Renal cortical epithelial cell (primary cell): ENCODE measurements at places on chromosomes 6 and 20. TPM values are rescaled to one million over a fixed set of nuclear protein-coding genes. Genes with fewer than 3 reads are reported as not detected.

DNA sequence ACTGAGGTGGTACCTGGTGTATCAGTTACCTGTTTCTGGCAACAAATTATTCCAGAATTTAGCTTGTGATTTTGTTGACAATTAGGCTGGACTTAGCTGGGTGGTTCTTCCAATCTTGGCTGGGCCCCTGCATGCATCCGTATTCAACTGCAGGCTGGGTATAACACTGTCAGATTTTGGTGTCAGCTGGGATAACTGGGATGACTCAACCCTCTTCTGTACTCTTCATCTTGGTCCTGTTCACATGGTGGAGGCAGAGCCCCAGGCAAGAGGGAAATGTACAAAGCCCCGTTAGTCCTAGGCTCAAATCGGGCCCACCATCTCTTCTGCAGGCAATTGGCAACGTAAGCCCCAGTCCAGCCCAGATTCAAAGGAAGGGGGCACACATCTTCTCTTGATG is 89.2 kb downstream of the PHACTR3 start:
- no peak for DNase-seq

- DNase-seq: peak; percentile 36
These were observed 46.2 kb downstream of the TTI1 start for GRCh38 chr20:37986873-37987601.

DNA sequence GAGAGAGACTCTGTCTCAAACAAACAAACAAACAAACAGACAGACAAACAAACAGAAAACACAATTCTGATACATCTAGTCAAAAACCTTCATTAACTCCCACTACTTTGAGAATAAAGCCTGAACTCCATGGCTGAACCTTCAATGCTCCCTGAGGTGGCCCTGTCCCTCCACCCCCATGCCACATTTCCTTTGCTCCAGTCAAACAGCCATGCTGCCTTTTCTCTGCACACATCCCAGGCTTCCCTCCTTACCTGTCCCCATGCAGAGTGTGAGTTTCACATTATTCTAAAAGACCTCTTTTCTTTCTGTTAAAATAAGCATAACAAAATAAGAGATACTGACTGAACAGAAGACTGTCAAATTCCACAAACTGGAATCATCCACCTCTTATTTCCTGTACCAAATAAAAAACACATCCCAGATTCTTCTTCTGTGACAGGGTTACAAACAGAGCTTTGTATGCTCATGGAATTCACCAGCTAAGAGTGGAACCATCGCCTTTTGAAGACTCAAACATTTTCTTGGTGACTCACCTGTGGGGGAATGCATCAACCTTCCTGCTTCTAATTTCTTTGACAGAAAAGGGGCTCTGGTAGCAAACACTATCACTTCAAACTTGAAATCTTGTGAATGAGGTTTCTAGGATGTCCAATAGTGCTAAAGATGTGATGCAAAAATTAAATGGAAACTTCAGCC is 71.0 kb upstream of the SLC22A16 start:
- peak; percentile 88 for DNase-seq

DNA sequence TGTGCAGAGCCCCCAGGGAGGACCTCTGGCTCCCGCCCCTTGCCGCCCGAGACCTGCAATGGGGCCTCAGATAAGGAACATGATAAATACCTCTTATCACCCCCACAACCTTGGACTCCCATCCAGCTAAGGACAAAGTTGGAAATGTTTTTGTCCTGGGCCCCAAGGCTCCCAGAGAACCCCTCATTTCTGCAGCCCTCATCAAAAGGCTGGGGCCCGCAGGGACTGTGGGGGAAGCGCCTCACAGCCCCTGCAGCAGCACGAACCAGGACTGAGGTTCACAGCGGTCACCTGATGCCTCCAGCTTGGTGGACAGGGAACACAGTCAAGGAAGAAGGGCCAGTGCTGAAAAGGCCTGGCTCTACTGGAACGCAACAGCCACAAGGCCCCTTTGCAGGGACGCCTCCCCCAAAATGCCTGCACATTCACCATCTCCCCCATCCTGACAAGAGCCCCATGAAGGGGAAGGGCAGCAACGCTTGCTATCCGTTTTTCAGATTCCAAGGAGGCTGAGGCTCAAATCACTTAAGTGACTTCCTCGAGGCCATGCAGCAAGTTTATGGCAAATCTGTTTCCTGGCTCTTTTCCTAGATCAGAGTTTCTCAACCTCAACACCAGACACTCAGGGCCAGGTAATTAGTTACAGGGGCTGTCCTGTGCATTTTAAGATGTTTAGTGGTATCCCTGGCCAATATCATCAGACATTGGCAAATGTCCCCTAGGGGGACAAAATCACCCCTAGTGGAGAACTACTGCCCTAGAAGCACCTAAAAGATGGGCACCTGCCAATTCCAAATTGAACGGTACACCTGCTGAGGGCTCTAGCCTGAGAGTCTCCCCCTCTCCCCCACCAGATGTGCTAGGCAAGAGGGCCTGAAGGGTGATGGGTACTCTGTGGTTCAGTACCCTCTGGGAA is 10.6 kb downstream of the TFEB start:
- DNase-seq: peak; percentile 29

ISM1 gene
- 0.99 TPM in 1 of 2 replicates, not detected in the other for total RNA-seq
